ENCODE measurements at places on chromosomes 7 and 10. TPM values are rescaled to one million over a fixed set of nuclear protein-coding genes. Genes with fewer than 3 reads are reported as not detected.

GRCh38 chr10:106175760-106176377, 988.6 kb downstream of the SORCS1 start:
- no peak for DNase-seq

- no peak for DNase-seq
These were observed 6.7 kb upstream of the MGAM2 start for GRCh38 chr7:142104550-142105527.

DNA sequence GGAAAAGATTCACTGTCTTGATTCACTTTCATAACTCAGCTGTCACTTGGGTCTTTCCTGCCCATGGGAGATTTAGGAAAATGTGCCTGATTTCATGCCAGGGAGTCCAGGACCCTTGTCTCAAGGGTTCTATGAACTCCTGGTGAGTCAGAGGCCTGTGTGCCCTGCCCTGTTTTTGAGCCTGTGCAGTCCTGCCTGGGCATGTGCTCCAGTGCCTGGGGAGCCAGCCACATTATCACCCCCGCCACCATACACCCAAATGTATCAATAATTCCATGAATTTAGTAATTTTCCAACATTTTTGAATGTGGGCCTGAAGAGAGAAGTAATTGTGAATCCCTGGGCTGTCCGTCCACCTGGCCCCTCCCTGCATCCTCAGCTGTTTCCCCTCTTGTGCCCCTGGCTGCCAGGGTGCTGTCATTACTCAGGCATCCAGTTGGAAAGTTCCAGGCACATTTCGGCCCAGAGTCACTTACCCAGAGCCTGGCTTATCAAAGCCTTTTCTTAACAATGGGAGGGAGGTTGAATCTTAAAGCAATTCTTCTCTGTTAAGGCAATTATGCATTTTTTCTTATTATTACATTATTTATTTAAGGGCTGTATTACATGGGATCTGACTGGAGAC, 287.8 kb upstream of the CDC14C start:
- DNase-seq: no peak

GRCh38 chr10:2926918-2927660, 140.3 kb upstream of the PFKP start:
- DNase-seq: no peak

DNA sequence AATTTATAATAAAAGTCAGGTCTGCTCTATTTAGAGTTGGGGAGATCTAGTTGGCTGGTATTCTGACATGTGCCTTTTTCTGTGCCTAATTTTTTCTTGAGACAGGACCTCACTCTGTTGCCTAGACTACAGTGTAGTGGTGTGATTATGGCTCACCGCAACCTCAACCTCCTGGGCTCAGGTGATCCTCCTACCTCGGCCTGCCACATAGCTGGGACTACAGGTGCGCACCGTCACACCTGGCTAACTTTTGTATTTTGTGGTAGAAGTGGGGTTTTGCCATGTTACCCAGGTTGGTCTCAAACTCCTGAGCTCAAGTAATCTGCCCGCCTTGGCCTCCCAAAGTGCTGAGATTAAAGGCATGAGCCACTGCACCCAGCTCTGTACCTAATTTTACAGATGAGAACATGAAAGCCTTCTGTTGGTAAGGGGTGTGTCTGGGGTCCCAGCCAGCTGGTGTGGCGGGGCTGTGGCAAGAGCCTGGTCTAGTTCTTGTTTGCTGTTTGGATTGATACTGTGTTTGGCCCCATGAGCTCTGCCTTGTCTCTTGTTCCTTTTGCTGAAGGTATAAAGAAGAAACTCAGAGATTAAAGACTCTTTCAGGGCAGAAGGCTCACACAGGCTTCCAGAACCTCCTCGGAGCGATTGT, 31.4 kb downstream of the POR start:
- DNase-seq: no peak

DNA sequence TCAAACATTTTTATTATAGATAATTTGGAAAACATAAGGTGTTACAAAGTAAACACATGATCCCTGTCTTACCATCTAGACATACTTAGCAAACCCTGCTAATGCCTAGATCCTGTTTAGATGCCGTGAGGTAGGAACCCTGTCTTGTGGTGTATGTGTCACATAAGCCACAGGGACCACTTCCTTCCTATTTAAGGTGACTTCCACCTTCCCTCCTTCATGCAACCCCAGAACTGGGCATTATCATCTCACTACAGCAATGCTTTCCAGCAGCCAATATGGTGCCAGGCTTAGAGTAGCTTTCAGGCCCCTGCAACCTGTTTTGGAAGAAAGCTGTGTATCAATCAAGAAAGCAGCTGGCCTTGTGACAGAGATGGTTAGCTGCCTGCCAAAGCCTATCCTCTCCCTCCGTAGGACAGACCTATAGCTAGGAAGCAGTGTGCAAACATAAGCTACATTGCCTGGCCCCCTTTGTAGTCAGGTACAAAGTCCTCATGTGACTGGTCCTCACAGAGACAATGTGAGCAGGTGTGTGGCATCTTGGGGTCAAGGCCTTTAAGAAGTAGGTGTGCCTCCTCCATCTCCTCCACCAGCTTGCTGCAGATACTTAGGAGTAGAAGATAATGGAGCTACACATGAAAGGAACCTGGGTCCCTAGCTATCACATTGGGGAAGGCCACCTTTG, 146.8 kb downstream of the SPAG6 start:
- DNase-seq: no peak

DNA sequence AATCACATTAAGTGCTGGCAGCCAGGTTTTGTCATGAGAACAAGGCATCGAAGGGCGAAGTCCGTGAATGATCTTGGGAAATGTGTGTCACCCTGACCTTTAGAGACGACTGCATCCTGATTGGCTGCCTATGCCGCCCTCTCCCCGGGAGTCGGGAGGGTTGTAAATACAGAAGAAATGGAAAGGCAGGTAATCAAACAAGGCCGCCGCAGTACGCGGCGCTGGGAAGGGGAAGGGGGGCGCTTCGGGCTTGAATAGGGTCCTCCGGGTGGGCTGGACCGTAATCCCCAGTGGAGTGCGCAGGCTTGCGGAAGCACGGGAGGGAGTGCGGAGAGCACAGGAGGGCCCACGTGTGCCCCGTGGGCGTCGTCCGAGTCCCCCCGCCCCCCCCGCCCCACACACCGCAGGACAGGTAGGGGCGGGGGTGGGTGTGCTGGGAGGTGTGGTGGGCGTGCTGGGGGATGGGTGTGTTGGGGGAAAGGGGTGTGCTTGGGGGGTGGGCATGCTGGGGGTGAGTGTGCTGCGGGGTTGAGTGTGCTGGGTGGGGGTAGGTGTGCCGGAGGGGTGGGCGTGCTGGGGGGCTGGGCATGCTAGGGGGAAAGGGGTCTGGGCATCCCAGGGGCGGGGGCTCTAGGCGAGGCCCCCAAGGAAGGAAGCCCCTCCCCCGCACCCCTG, 169.4 kb downstream of the ARHGAP12 start:
- peak; percentile 52 for DNase-seq

DNA sequence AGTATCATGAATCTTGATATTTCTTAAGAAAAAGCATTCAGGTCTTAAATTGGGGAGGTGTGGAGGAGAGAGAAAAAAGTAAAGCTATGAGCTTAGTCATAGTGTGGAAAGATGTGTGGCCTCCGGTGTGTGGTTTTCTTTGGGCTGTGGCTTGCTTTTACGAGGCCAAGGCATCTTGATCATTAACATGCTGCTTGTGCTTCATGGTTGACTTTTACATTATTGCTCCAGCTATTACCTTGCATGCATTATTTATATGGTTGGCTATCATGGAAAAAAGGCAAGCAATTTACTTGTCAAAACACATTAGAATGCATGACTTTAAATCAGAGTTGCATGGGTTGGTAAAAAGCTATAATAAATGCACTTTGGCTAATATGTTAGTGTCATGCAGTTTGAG, 300.7 kb upstream of the ADARB2 start:
- DNase-seq: no peak

ASB4 gene
- total RNA-seq: not detected

TAC1 gene
- 12.1 TPM for total RNA-seq

NPM3 gene
- total RNA-seq: 18.1 TPM

LUC7L2 gene
- total RNA-seq: 83.4 TPM

LHFPL3 gene
- not detected for total RNA-seq

All from glutamatergic neuron (in vitro differentiated cells).